ENCODE measurements at places on chromosomes 5 and 9. TPM values are rescaled to one million over a fixed set of nuclear protein-coding genes. Genes with fewer than 3 reads are reported as not detected.

The CDC20B gene
- total RNA-seq, result not detected

The PRUNE2 gene
- total RNA-seq, result 43.5 TPM

The RPL35 gene
- total RNA-seq, result 2,099 TPM

The GBA2 gene
- total RNA-seq, result 63.2 TPM

The PCDHB10 gene
- total RNA-seq, result 0.23 TPM

The SNCAIP gene
- total RNA-seq, result 0.75 TPM

The USP20 gene
- 25.4 TPM for total RNA-seq

The IL31RA gene
- total RNA-seq, result 0.29 TPM

The CDC25C gene
- total RNA-seq, result not detected

The KCNV2 gene
- not detected for total RNA-seq

The LTC4S gene
- 6.0 TPM for total RNA-seq

The MEF2C gene
- total RNA-seq, result 63.8 TPM

The GOLGA2 gene
- 68.9 TPM for total RNA-seq

DNA sequence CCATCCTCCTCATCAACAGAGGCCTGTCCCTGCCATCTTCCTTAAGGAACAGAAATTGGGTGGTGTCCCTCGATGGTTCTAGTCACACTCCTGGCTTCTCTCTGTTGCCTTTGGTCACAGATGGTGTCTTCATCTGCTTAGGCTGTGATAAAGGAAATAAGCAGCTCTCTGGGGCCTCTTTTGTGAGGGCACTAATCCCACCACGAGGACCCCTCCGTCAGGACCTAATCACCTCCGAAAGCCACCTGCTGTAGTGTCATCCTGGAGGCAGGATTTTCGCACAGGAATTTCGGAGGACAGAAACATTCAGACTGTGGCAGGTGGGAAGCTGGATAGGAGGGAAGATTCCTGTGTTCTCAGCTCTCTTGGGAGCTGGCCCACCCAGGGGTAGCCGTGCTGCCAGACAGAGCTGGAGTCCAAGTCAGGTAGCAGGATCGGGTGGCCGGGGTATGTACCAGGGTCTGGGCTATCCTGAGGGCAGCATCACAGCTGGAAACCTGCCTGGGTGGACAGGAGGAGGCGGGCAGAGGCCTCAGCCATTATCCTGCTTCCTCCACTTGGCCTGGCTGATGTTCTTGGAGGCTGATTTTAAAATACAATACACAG, 59.5 kb downstream of the ANKRD33B start:
- no peak for DNase-seq

DNA sequence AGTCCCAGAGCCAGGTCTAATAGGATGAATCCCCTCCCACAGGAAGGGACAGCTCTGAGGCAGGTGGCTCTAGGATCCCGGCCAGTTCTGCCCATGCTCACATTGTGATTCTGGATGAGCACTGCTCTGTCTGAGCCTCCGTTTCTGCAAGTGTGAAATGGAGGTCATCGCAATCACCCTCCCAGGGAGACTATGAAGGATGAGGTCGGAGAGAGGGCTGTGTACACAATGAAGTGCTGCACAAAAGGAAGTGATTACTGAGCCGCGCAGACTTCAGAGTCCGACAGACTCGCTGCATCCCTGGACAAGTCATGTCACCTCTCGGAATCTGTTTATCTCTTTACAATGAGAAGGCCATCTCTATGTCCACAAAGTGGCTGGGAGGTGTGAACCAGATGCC, 21.7 kb downstream of the LHX6 start:
- no peak for DNase-seq

GRCh38 chr9:73080110-73080694, 71.5 kb upstream of the ANXA1 start:
- no peak for DNase-seq

GRCh38 chr5:112117551-112117950, 301.5 kb downstream of the EPB41L4A start:
- DNase-seq, result no peak

GRCh38 chr9:135480071-135480939, 723 bp downstream of the PPP1R26 start:
- no peak for DNase-seq

DNA sequence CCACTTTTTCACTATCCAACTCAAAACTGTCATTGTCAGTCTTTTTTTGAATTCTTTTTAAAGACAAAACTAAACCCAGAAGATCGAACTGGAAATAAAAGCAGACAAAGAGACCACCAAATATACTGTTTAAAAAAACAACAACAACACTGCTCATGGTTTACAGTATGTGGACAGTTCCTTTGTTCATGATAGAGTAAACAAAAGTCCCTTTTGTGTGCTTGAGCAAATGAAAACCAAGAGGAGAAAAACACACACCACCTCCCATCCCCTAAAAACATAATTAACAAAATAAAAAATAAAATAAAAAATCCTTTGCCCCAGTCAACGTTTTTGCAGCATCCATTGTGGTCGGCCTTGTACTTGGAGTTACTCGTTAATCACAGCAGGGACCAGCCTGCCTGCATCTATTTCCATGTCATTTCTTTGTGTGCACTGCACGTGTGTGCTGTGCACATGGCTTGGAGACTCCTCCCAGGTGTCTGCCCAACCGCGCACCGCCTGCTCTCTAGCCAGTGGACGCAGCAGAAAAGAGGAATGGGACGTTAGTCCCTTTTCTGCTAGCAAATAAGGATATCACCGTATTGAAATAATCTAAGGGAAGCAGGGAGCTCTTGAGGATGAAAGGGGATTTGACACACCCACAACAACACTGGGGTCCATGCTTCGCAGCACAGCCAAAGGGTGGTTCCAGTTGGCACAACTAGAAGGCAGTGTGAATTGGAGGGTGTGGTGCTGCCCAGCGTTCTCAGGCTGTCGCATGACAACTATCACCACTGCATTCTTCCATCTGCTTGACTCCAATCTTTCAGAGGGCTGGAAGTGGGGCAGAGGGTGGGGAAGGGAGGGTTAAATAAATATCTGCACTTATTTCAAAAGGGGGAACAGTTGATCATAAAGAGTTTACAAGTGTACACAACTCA, 130.0 kb downstream of the SEMA6A start:
- no peak for DNase-seq

- DNase-seq, result no peak
Observed at GRCh38 chr5:54215233-54215736, 95.1 kb downstream of the ARL15 start.

- no peak for DNase-seq
Observed at GRCh38 chr5:140875085-140876065, at the start of gene PCDHA12. Gene PCDHA12, plus strand, starts transcription at chr5:140875308. Its CDS starts 165 bp downstream, at chr5:140875473.

GRCh38 chr9:130872912-130873503, 23.6 kb downstream of the QRFP start:
- no peak for DNase-seq

DNA sequence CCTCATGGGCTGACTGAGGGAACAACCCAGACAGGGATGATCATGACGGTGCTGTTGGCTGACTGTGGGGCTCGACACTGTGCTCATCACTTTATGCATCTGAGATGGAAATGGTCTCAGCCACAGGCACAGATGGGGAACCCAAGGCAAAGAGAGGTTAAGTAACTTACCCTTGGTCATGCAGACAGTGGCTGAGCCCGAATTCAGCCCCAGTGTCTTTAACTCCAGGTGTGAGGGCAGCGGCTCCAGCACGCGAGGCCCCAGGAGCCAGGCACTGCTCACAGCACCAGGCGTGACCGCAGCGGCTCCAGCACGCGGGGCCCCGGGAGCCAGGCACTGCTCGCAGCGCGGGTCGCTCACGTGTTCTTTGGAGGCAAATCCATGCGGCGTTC, 45.3 kb upstream of the FCN1 start:
- no peak for DNase-seq

DNA sequence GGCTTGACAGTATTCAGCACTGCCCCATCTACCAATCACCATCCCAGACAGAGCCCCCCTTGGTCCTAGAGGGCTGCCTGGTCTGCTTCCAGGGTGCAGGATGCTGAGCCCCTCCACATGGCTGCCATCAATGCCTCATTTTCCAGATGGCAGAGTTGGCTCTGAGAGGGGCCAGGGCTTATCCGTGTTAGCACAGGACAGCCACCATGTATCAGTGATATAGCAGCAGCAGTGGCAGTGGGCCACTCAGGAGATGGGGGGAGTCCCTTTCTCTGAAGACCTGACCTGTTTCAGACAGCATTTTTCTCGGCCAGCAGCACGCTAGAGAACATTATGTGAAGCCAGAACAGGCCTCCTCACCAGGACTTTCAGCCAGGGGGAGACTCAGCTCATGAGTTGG, 1.6 kb upstream of the SMIM32 start:
- no peak for DNase-seq

DNA sequence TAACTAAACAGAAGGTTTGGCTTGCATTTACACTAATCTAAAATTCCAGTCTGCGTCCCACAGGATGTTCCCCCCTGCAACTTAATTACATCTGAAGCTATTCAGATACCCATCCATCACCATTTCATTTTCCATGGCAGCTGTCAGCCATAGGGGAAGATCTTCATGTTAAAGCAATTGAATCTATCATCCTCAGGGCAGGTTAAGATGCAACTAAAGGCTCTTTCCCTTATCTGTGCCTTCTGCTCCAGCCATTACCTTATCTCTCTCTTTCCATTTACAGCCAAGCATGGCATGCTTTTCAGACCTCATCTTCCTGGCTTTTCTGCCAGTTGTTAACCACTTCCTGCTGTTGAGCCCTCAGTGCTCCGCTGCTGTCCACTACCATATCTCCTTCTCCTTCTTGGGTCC, 15.8 kb upstream of the HACD4 start:
- DNase-seq, result no peak

DNA sequence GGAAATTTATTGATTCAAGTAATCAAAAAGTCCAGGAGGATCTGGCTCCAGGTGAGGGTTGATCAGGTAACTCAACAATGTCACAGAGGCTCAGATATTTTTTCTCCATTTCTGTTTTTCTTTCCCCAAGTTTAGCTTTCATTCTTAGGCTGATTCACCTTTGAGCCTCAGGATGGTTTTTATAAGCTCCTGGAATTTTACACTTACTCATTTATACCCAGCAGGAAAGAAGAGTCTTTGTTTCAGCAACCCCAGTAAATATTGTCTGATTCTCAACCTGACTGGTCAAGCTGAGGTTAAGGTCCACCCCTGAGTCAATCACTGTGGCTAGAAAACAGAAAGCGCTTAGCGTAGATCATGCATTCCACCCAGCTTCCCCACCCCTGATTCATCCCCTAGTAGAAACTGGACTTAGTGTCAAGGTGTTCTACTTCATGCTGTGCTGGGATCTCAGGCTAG, 500.6 kb downstream of the KIF4B start:
- no peak for DNase-seq

DNA sequence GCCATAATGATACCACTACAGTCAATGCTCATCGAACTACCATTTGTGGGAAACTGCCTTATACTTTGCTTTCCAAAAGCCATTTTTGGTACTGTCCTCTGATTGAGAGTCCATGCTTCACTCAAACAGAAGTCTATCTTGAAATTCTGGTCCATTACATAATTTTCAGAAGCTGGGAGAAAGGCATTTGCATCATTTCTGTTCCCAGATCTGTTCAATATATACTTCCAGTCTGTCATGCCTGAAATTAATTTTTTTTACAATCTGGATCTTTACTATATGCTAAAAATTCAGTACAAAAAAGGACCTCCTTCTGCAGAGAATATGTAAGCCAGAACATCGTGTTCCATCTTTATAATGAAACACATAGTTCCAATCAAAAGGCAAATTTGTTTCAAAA, 528.9 kb upstream of the MEF2C start:
- DNase-seq, result no peak

DNA sequence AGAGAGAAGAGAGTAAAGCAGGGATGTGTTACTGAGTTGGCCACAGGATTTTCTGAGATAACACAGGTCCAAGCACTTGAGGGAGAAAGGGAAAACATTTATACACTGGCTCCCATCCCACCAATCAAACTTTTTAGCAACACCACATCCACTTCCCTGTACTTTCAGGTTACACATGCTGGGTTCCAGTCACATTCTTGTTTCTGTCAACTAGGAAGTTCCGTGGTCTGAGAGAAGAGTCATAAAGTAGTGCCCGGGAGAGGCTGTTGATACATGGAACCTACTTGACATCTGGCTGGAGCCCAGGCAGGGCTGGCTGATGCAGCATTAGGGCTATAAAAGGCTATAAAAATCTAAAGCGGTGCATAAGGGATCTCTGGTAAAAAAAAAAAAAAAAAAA, 473.9 kb upstream of the COX7C start:
- no peak for DNase-seq

GRCh38 chr5:141040093-141040770, 10.9 kb upstream of the PCDHB1 start:
- no peak for DNase-seq

GRCh38 chr5:56053363-56053762, 58.6 kb upstream of the IL6ST start:
- DNase-seq, result no peak

GRCh38 chr5:28788954-28789353, 1750.6 kb upstream of the CDH9 start:
- no peak for DNase-seq

GRCh38 chr5:31280210-31280609, 86.7 kb downstream of the CDH6 start:
- DNase-seq, result no peak

DNA sequence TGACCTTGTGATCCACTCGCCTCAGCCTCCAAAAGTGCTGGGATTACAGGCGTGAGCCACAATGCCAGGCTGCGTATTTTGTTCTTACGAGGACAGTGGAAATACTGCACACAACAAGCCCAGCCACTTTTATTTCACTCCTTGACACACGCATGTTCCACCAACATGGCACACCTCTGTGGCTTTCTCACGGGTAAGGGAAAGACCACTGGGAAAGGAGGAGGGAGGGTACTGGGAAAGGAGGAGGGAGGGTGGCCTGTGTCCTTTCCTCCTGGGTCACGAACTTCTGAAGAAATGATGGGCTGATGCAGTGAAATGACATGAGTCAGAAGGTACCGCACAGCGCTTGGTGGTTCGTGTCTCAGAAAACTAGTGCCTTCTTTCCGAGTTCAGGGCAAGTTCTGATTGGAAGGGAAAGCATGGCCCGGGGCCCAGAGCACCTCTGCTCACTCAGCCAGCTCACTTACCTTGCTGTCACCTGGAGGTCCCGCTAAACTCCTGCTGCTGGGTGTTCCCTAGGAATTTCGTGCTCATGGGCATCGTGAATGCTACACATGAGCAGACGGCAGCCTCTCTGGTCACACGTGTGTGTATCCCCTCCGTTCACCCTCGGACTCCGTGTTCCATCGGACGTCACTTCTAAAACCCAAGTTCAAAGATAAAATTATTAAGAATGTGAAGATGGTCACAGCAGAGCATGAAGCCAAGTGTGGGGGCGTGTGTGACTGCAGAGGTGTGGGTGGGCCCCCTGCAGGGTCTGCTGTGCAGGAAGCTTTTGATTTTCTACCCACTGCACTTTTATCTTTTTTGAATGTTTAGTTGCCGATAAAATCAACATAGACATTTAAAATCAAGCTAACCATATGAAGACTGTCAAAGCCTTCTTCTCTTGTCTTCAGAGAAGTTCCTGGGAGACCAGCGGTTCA, 42.9 kb downstream of the LAMC3 start:
- DNase-seq, result no peak

DNA sequence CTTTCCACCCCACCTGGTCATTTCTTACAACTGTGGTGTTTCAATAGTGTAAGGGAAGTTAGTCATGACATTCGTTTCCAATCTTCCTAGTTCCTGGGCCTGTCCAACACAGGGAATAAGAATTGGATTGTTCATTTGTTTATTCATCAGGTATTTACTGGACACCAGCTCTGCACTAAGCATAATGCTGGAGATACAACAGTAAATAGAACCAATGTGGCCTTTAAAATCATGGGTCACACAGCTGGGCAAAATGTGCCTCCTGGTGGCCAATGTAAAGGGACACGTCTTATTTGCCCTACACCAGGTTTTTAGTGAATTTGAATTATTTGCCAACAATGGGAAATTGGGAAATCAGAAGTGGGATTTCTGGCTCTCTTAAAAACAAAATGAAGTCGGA, 10.4 kb downstream of the ABLIM3 start:
- no peak for DNase-seq
